ENCODE measurements at places on chromosomes 12 and 14. TPM values are rescaled to one million over a fixed set of nuclear protein-coding genes. Genes with fewer than 3 reads are reported as not detected.

The ANKRD33 gene
- not detected for total RNA-seq

The ANO4 gene
- total RNA-seq, result 0.69 TPM

The AQP6 gene
- not detected for total RNA-seq

The DUSP6 gene
- 14.6 TPM for total RNA-seq

The DIO3 gene
- not detected for total RNA-seq

The PTPRQ gene
- 0.22 TPM for total RNA-seq

DNA sequence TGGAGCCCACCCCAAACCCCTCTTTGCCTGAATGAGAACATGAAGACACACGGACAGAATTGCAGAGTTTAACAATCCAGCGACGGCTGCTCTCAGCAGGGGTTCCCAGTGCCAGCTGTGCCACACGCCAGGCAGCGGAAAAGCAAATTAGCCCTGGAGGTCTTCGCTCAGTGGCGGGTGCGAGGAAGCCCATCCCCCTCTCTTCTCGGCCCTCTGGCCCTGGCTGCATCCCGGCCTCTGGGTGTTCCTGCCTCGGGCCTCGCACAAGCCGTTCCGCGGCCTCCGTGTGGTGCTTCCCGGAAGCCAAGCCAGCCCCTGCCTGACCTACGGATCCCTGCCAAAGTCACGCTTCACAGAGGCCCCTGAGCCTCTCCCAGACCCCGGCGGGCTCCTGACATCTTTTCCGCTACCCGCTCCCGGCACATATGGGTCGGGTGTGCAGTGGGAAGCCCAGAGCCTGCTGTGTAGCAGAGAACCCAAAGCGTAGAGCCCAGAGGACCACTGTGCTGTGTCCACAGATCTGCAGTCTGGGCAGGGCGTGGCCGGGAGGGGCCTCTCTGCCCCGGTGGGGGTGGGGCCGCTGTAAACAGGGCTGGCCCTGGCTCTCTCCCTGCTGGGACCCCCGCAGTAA lies 70.7 kb upstream of the GALNT9 start:
- DNase-seq, result no peak

GRCh38 chr12:12510141-12510540 lies 52.5 kb downstream of the DUSP16 start:
- DNase-seq, result peak; percentile 67

- DNase-seq, result no peak
Measured at GRCh38 chr14:20848955-20849570, 42.1 kb upstream of the RNASE3 start.

DNA sequence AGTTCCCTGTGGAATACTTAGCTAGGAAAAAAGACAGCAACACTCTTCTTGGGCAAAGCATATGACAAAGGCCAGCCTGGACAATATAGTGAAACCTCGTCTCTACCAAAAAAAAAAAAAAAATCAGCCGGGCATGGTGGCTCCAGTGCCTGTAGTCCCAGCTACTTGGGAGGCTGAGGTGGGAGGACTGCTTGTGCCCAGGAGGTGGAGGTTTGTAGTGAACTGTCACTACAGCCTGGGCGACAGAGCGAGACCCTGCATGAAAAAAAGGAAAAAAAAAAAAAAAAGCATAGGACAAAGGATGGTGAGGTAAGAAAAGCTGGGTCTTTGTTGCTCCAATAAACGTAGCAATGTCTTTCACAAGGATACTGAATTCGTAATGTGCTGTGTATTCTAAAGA lies 1.1 kb downstream of the TXNDC16 start:
- no peak for DNase-seq

DNA sequence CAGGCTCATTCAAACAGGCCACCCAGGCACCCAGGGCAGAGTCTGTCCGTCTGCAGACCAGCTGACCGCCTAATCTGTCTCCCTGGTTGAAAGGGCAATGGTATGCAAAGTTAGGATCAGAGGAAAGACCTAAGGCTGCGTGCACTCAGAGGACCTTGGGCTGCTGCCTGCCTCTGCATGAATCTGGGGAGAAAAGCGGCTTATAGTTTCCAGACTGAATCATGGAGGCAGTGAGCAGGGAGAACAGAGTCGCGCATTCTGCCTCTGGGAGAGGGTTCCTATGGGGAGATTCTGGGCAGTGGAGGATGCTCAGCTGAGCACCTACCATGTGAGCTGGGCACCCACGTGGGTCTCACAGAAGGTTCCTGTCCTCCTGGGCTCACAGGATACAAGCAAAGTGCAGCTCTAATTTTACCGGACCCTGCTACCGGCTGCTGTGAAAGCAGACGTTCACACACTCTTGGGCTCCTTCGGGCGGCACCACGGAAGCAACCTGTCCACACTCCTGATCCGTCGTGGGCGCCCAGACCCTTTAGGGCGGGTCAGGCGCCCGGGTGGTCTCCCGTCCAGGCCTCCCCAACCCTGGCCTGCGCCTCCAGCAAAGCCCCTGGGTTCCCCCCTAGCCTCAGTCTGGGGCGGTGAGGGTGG lies 772 bp downstream of the SCARB1 start:
- peak; percentile 29 for DNase-seq

- DNase-seq, result no peak
Measured at GRCh38 chr14:54942913-54943312, 40.3 kb upstream of the GCH1 start.

DNA sequence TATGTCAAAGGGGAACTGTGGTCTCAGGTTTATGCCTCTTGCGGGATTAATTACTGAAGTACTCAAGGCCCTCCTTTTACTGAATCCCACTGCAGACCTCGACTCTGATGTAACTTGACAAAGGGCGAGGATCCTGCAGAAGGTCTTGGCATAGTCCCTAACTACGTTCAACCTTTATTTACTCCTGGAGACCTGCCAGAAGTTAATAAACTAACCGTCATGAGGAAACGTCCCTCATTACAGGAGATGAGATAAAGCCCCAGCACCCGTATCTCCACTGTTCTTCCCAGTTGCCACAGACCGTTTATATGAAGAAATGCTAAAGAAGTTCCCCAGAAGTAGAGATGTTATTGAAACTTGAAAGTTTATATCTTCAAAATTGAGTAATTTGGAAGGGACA lies 190.9 kb downstream of the ETV6 start:
- DNase-seq, result no peak

DNA sequence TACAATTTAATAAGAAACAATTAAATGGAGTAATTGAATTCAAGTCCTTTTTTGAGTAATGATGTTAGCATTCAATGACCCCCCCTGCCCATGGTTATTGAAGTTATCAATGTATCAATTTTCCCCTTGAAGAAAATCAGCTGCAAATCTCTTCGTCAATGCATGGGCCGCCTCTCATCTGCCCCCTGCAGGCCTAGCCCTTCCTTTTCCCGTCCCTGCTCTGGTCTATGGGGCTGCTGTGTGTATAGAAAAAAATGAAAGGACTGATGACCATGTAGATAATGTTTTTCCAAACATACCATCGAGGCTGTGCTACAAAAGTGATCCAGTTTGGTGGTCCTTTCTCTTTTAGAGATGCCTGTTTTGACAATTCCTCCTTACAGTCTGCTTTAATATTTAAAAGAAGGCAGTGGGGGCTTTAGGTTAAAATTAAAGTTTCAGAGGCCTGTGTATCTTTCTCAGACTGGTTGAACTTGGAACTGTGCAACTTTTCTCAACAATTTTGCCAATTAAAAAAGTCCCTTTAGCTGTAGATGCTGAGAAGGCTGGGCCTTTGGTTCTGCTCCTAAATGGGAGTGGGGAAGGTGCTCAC lies 98.4 kb downstream of the APAF1 start:
- no peak for DNase-seq

DNA sequence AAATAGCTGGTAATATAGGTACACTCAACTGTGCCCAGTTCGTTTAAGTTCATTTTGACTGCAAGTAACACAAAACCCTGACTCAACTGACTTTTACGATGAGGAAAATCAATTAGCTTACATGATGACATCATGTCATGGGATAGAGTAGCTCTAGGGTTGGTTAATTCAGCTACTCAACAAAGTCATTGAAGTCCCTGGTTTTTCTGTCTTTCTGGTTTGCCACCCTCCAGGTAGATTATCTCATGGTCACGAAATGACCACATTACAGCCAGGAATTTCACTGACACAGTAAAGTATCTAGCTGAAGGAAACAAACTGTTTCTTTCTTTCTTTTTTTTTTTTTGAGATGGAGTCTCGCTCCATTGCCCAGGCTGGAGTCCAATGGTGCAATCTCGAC lies 68.5 kb upstream of the FUT8 start:
- DNase-seq, result peak; percentile 52

GRCh38 chr14:54117396-54117795 lies 160.8 kb upstream of the BMP4 start:
- DNase-seq, result no peak

GRCh38 chr12:41699658-41700057 lies 445.0 kb downstream of the GXYLT1 start:
- DNase-seq, result no peak

Measured in M059J (cell line).